Activated naive CD4-positive, alpha-beta T cell (primary cell): ENCODE measurements at places on chromosomes 16 and 17.

DNA sequence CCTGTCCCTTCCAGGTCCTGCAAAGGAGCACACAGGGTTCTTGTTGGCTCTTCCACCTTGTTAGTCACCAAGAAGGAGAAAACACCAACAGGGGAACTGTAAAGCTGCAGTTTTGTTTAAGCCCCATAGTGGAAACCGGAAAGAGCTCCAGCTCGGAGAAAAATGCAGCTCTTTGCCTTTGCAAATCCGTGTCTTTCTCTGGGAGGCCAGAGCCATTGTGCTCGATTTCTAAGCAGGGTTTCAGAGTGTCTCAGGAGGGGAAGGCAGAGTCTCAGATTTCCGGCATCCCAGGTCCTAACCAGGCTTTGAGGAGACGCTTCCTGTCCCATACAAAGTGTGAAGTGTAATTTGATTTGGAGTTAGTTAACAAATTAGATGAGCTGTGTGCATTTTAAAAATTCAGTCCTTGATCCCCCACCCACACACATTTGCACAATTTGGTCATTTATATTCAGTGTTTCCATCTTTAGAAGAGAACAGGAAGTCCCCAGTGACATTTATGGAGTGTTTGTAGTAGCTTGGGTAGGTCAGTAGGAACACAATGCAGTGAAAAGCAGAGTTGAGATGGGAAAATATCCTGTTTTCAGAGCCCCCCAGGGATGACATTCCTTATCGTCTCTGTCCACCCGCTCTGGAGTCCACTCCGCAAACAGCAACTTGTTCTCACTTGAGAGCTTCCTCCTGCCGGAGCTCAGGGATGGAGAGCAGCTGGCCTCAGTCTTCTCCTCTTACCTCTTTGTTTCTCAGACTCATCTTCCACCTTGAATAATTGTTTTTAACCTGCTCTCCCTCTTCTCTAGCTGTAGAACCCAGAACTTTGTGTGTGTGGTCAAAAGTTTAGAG, 331.9 kb downstream of the SEC14L1 start:
- no peak for DNase-seq

- DNase-seq, result no peak
Observed at GRCh38 chr16:88798772-88799455, 4.7 kb upstream of the CDT1 start.

DNA sequence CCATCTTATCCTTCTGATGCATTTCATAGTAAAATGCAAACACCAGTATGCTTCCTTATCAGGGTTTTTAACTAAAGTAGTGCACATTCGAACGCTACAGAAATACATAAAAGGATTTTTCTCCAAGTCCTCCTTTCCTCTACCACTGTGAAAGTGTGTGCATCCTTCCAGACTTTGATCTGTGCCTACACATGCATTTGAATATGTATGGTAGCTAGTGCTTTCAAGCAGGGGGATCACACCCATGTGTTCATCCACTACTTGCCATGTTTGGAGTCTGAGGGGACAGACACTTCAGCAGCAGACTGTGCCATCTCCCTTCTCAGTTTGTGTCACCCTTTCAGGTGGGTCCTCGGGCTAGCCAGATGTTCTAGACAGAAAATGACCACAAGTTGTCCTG, 14.9 kb downstream of the LDHD start:
- DNase-seq, result no peak

GRCh38 chr17:49836111-49837030, 11.5 kb downstream of the TAC4 start:
- DNase-seq, result no peak

- DNase-seq, result no peak
Observed at GRCh38 chr16:69477546-69477945, 53.1 kb downstream of the CYB5B start.

DNA sequence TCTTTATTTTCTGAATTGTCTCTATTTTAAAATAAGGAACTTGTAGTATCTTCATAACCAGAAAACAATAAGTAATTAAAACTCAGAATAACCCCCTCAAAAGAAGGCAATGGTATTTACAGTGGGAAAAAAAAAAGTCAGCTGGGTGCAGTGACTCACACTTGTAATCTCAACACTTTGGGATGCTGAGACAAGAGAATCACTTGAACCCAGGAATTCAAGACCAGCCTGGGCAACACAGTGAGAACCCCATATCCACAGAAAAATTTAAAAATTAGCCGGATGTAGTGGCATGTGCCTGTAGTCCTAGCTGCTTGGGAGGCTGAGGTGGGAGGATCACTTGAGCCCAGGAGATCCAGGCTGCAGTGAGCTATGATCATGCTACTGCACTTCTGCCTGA, 33.5 kb downstream of the ADAM11 start:
- no peak for DNase-seq

DNA sequence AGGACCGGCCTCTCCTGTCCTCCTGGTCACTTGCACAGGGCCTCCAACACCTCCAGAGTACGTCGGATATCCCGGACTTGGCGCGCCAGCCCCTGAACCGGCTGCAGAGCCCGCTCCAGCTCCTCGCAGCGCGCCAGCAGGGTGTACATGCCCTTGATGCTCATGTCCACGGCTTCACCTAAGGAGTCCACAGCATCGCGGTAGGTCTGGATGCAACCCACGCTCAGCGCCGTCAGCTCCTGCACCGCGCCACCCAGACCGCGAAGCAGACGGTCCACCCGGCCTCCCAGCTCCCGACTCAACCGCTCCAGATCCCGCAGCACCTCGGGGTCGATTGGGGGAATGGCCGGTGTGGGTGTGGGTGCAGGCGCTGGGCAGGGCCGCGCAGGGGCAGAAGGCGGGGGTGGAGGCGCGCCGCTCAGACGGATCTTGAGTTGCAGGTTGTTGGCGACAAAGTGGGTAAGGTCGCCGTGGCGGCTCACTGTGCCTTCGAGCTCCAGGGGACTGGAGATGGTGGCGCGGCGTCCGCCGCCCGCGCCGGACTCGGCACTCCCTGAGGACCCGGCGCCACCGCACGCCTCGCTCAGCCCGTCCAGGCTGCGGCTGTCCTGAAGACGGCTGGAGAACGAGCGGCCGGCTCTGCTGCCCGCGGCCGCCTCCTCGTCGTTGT, 804 bp downstream of the BORCS6 start:
- peak; percentile 42 for DNase-seq

GRCh38 chr17:82370471-82371332, 863 bp upstream of the UTS2R start:
- no peak for DNase-seq

DNA sequence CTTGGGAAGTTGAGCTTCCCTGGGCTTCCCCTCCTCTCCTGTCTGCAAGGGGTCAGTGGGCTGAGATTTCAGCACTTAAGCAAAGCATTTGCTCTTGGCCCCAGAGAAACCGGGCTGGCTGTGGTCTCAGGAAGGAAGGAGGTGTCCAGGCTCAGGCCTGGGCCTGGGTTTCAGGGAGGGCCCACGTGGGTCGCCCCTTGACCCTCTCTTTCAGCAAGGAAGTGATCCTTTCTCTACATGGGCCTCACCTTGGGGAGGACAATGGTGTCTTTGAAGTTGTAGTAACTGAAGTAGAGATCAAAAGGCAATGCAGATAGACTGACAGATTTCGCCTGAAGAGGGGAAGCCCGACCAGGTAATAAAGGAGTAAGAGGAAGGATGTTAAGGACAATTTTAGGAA, 2.7 kb downstream of the NOD2 start:
- no peak for DNase-seq

GRCh38 chr17:54662978-54663876, 237.4 kb upstream of the TOM1L1 start:
- DNase-seq, result no peak

GRCh38 chr16:10618710-10619209, 38.4 kb upstream of the EMP2 start:
- no peak for DNase-seq

GRCh38 chr17:48616717-48617470, 1.8 kb upstream of the HOXB8 start:
- DNase-seq, result no peak

DNA sequence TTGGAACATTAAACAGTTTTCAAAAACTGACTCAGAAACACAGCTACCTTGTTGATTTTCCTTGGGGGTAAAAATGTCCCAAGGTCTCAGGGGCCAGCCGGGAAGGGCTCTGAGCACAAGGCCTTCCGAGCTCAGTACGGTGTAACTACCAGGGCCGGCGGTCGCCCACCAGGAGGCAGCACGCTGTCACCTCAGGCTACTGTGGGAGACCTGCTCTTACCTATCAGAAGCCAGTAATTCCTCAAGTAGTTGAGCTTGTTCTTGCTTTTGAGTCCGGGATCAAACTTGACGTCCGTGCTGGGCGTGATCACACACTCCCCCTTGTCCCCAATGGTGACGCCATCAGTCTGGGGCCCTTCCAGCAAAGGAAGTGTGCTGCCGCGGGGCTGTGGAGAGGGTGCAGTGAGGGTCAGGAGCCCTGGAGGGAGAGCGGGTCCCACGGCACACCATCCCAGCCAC, 43.4 kb upstream of the ICAM2 start:
- DNase-seq, result peak; percentile 25

DNA sequence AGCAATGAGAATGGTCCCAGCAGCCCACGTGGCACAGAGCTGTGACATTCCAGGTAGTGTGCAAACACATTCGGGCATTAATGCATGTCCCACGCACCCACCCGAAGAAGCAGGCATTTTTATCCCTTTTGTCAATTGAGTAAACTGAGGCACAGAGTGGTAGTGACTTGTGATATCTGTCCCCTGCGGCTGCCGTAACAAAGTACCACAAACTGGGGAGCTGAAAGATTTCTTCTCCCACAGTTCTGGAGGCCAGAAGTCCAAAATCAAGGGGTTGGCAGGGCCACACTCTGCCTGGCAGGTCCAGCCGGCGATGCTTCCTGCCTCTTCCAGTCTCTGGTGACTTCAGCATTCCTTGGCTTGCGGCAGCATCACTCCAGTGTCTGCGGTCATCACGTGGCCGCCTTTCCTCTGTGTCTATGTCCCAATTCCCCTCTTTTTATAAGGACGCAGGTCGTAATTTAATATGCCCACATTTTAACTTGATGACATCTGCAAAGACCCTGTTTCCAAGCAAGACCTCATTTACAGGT, 221.9 kb upstream of the GSE1 start:
- no peak for DNase-seq

DNA sequence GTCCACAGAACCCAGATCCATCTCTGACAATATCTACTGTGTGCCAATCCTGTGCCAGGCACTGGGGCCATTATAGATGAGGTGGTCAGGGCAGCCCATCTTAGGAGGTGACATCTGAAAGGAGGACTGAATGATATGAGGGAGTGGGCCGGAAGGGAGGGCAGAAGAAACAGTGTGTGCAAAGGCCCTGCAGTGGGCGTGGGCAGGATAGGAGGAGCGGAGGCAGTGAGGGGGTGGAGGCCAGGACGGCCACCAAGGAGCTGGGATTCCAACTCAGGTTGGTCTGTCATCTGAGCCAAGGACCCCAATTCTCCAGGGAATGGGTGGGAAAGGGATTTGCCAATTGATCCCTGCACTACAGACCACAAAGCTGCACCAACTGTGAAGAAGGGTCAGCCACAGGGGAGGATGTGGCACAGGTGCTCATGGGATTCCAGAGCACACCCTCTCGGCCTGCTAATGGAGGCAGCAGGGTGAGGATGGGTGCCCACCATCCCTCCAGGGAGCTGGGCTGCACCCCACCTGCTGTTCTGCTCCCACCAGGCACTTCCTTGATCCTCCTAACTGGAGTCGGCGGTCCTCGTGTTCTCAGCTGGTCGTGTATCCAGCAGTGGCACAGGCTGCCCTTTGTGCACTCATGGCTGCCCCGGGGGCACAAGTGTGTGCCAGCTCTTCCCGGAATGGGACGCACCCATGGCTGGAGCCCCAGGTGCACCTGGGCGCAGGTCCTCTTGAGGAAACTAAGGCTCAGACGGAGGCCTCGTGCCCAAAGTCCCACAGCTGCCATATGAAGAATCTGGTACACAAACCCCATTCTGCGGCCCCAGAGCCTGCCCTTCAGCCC, 9.6 kb downstream of the SREBF1 start:
- DNase-seq, result no peak

- DNase-seq, result no peak
Observed at GRCh38 chr17:82168568-82168967, 44.1 kb downstream of the CCDC57 start.

- no peak for DNase-seq
Observed at GRCh38 chr16:46658925-46659324, 30.1 kb downstream of the VPS35 start.

- DNase-seq, result no peak
Observed at GRCh38 chr16:85057212-85057889, 29.8 kb downstream of the KIAA0513 start.

GRCh38 chr16:67800338-67800926, 5.9 kb downstream of the RANBP10 start:
- DNase-seq, result no peak
